Endodermal cell (in vitro differentiated cells): ENCODE measurements at places on chromosomes 2 and 18.

DNA sequence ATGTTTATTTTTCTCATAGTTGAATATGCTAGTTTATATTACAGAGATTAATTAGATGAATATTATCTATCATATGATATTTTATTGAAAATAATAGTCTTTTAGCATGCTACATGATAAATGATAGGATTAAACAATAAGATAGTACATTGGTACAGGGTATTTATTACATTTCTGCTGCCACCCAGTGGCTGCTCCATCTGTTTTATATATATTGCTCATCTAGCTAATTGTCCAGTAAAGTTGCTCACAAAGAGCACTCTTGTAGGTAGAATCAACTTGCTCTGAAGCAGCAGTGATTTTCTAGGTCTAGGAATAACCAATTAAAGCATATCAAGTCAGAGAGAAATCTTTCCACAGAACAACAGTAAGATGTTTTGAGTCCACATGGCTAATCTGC is 183.3 kb downstream of the ASXL3 start:
- no peak for DNase-seq

GRCh38 chr2:221551864-221552263 is 20.2 kb downstream of the EPHA4 start:
- DNase-seq = no peak

DNA sequence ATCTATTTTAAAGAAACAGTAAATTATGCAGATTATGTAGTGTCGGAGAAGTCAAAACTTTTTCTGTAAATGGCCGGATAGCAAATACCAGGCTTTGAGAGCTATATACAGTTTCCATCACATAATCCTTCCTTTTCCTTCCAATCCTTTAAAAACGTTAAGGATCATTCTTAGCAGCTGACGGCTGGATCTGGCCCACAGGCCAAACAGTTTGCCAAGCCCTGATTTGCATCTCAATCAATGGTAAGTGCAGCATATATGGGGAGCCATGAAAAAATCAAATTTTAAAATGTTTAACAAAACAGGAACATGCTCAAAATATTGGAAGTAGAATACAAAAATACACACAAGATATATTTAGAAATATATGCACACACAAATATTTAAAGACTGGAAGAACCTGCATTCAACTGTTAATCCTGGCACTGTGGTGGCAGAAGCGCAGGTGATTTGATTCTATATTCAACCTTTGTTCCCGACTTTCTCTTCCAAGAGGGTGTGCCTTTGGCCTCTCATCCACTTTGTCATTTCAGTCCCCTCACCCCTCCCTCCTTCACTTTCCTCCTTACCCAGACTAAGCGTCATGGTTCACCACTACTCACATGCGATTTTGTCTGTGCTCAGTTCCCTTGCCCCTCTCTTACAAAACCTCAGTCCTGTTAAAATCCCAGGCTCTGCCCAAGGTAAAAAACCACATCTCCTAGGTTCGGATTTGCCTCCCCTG is 27.3 kb downstream of the NDUFA10 start:
- no peak for DNase-seq

DNA sequence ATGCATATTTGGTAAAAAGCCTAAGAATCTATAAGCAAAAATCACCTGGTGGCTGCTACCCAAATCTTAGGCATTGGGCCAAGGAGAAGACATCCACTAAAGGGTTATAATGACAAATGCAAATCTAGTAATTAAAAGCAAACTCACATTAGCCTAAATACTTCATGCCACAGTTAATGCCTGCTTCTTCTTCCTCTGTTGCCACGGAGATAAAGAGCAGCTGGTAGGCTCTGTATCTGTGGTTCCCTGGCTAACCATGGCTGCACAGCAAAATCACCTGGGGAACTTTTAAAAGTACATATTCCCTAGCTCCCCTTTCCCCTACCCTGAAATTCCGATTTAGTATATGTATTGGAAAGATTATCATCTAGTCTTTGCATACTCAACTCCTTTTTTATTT is 114.3 kb downstream of the LNPK start:
- DNase-seq = no peak

- DNase-seq = peak; percentile 62
These were observed 17.9 kb upstream of the SFXN5 start for GRCh38 chr2:73089270-73090030.

DNA sequence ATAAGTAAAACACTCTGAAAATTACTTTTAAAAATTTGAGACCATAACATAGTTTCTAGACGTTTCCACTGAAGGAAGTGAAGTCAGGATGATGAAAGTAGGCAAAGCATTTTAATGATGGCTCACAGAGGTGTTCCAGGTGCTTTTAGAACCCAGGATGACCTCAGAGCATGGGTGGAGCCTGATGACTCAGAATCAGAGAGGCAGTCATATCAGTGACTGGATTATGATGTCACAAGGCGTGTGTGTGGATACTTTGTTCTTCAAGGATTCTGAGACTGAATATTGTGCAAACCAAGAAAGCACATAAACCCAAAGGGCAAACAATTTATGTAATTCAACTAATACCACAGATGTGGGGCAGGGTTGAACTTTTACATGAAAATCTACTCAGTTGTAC is 208.0 kb upstream of the FBXO11 start:
- DNase-seq = no peak

- DNase-seq = peak; percentile 55
These were observed 78.0 kb downstream of the SOWAHC start for GRCh38 chr2:109692013-109692743.

- DNase-seq = no peak
These were observed 236.8 kb downstream of the CLIP4 start for GRCh38 chr2:29351916-29352591.

- DNase-seq = peak; percentile 89
These were observed 2.1 kb upstream of the B3GNT7 start for GRCh38 chr2:231393149-231394131.

GRCh38 chr2:163367825-163368582 is 367.8 kb downstream of the FIGN start:
- no peak for DNase-seq

- no peak for DNase-seq
These were observed 78.5 kb downstream of the PPP1R1C start for GRCh38 chr2:182064019-182064778.

DNA sequence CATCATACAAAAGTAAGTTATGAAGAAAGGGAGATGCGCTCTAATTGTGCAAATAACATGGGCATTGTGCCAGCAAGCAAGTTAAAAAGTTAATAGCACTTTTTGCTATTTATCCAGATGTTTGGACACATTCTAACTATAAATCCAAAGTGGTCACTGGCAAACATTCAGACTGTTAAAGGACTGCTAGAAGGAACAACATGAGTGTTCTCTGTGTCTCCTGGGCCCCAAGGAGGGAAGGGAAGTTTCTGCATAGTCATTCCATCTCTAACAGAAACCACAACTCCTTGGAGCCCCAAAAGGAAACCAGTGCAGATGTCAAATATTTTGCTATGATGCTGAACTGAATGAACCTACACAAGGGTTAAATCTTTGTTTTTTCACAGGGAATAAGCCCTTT is 213.3 kb upstream of the HNRNPA3 start:
- no peak for DNase-seq

DNA sequence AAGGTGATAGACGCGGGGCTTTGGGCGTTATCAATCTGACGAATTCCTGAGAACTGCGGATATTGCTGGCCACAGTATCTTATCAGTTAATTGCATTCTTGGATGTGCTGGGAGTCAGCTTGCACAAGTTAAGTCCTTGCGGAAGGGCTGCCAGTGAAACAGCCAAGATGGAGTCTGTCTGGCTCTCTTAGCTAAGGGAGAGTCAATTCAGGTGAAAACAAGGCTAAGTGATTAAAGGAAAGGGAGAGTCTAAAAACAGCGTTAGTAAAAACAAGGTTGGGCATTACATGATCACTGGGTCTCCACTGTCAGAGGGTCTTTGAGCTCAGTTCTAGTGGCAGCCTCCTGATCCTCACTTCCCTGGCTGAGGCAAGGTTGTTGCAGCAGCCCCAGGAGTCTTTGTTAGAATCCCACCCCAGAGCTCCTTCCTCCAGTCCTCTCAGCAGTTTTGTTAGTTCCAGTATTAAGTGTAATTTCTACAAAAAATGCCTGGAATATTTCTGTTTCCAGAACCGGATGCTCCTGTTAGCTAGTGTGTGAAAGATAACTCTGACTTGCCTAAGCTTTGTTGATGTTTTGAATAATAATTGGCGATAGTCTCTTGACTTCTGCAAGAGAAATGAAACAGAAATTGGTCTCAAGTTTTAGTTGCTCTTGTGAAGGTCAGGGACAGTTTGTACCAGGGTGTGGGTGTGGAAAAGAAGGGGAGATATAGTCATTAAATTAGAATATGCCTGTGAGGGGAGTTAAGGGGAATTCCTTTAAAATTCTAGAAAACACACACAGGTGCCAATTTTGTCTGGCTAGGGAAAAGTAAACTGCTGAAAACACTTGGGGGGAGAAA is 10.6 kb downstream of the CFLAR start:
- DNase-seq = peak; percentile 65

GRCh38 chr2:60925994-60926740 is 44.8 kb downstream of the REL start:
- no peak for DNase-seq

DNA sequence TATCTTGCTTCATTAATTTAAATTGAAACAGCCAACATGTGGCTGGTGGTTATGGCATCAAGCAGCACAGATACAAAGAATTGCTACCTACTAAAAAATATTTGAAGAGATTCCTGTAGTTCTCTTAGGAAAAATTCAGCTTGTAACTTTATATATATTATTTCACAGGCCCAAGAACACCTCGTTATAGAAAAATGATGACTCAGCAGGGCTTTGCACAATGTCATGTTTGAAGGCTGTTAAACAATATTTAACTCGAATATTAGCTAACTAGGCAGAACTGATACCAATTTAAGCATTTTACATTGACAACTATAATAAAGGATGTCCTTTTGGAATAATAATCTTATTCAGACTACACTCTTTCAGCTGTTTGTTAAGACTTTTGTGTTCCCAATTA is 102.3 kb upstream of the LYPD1 start:
- no peak for DNase-seq

DNA sequence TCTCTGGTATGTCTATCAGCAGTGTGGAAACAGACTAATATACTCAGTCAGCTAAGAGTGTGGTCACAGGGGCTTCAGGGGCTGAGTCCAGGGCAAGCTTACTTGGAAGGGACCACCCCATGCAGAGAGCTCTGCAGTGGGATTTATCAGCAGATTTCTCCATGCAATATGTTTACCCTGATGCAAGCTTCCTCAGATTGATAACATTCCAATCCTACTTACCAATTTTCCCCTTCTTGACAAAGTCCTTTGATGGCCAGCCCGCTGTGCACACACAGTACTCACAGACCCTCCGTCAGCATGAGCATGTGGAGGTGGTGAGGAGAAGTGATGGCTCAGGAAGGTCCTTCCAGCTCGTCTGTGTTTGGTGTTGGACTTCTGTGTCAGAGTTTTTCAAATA is 51.8 kb downstream of the SH3RF3 start:
- DNase-seq = no peak

GRCh38 chr2:120898961-120899750 is 163.5 kb downstream of the GLI2 start:
- DNase-seq = peak; percentile 71

- peak; percentile 41 for DNase-seq
These were observed 1.6 kb downstream of the LONRF2 start for GRCh38 chr2:100320547-100321178.

- DNase-seq = no peak
These were observed 83.1 kb downstream of the TMEM247 start for GRCh38 chr2:46562451-46562840.

GRCh38 chr2:210888035-210888434 is 331.6 kb downstream of the CPS1 start:
- DNase-seq = no peak

DNA sequence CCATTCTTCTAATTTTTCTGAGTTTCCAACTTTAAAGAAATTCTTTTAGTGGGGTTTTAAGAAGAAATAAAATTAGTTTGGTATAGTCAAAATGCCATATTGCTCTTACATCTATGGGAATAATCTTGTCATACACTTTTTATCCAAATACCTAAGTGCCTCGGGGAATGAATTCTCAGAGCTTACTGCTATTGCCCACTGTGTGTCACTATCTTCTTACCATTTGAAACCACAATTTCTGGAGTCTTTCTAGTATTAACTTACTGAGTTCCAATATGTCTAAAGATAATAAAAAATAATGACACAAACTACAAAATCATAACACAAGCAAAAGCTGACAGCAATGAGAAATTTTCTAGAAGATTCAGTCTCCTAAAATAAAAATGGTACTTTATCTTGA is 23.7 kb upstream of the DNAH6 start:
- DNase-seq = no peak

- peak; percentile 42 for DNase-seq
These were observed 1.7 kb downstream of the TMEM18 start for GRCh38 chr2:675460-675859.

DNA sequence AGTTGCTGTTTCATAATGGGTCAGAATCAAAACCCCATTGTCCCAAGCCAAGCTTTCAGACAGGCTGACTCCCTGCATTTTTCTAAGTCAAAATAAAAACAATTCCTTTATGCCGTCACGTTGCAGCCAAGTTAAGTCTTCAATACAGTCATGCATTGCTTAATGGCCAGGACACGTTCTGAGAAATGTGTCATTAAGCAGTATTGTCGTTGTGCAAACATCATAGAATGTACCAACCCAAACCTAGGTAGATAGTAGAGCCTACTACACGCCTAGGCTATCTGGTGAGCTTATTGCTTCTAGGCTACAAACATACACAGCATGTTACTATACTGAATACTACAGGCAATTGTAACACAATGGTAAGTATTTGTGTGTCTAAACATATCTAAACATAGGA is 160.4 kb upstream of the FOSL2 start:
- DNase-seq = no peak

GRCh38 chr2:199977984-199978415 is 22.6 kb downstream of the MAIP1 start:
- DNase-seq = no peak

GRCh38 chr18:40004246-40004645 is 1950.8 kb upstream of the PIK3C3 start:
- DNase-seq = no peak

DNA sequence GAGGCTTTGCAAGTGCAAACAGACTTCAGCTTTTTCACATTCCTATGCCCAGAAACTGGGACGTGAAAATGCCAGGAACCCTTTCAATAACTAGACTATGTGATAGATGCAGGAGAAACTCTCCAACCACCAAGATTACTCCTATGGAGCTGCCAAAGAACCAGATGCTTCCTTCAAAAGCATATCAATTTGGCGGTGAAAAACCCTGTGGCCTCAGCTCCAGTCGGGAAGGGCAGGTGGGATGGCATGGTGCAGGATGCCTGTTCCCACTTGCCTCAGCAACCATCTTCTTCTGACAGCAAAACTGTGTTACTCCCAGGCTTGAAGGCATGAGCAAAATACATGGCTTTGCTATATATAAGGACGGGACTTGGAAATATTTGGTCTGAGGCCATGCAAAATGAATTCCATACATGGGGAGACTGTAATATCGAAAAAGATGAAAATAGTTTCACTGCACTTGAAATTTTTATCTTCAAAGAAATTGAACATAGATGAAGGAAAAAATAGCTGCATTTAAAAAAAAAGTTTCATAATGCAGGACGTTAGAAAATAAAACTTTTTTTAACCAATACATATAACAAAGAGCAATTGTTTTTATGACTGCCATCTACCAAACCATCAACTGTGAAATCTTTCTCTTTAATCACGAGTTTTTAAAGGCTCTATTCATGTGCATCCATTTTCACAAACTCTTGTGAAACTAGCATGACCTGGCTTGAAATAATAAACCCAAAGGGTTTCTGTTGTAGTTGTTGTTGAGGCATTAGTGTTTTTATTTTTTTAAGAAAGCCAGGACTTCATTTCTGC is 99.1 kb downstream of the AFF3 start:
- DNase-seq = no peak
